Cardiac septum (tissue), 1 donor: ENCODE measurements at places on chromosomes 4 and X.

- no peak for DNase-seq
Measured at GRCh38 chr4:38567457-38567856, 96.5 kb upstream of the KLF3 start.

GRCh38 chr4:10589799-10590198, 94.8 kb downstream of the CLNK start:
- no peak for DNase-seq

- DNase-seq: no peak
Measured at GRCh38 chrX:42818151-42818921, 40.4 kb upstream of the PPP1R2C start.

DNA sequence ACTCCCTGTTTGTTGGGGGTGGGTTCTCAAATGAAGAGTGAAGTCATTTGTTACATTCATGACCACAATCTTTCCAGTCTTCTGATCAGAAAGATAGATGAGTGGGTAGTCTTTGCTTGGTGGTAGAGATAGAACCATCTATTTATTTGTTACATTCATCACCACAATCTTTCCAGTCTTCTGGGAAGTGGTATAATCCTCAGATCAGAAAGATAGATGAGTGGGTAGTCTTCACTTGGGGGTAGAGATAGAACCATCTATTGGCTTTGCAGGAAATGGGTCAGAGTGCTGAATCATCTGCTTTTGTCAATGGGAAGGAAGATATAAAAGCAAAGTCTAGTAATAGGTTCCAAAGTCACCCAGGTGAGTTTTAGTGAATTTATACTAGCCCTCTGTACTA, 64.2 kb upstream of the EPGN start:
- DNase-seq: no peak

- no peak for DNase-seq
Measured at GRCh38 chr4:23364167-23364566, 525.7 kb downstream of the PPARGC1A start.

DNA sequence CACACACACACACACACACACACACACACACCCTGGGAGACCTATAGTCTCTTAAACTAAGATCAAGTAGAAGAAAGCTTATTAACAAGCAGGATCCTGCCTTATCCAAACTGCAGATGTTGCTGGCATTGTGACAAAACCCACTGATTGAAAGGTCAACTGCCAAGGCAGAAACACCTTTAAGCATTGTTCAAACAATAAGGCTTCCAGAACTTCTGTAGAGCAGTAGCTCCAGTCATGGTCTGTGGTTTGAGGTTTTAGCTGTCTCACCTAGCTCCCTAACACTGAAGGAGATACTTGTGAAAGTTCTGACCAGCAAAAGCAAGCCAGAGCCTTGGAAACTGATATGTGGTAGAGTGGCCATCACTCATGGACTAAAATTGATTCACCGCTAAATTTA, 59.8 kb downstream of the PTCHD1 start:
- DNase-seq: no peak

- DNase-seq: no peak
Measured at GRCh38 chr4:181181331-181181730, 1061.9 kb upstream of the TENM3 start.

DNA sequence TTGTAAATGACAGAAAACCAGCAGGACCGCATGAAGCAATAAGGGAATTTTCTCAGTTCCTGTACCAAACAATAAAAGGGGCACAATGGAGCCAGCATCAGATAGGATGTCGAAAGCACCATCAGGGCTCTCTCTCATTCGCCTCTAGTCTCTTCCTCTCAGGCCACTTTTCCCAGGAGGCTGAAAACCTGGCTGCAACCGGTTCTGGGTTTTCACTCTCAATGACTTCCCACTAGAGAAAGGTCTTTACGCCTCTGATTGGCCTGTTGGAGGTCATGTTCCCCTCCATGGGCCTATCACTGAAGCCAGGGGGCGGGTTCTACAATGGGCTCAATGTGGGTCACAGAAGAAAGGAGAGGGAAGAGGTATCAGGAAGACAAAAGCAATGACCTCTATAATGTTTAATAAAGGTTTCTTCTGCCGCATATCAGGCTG, 29.3 kb downstream of the ZNF827 start:
- DNase-seq: peak; percentile 83

DNA sequence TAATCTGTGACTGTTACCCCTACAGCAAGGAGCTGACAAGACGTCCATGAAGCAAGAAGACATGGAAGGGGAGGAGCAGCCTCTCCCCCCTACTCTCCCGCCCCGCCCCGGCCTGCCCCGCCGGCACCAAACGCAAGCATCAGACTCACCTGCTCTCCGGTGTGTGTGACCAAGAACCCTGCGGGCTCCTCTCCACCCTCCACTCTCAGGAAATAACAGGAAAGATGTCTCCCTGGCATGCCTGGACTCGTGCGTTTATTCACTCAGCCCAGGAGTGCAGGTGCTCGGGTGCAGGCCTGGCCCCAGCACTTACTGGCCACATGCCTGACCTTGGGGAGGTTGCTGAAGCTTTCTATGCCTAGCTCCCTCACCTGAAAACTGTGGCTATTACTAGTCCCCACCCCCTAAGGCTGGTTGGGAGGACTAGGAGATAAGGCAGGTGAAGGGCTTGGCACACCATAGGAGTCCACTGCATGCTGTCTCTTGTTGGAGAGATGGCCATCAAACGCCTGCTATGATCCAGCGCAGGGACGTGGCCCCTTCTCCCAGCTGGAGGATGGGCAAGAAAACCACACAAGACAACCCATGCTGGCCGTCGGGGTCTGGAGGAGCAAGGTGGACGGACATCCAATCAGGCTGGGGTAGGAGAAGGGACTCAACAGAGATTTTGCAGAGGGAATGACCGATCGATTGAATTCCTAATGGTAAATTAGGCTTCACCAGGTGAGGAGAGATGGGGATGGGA, 34.9 kb upstream of the CLDN24 start:
- DNase-seq: peak; percentile 57

GRCh38 chr4:148735432-148736155, 293.4 kb upstream of the NR3C2 start:
- DNase-seq: no peak

- DNase-seq: no peak
Measured at GRCh38 chr4:129335818-129336217, 239.9 kb downstream of the C4orf33 start.

GRCh38 chr4:57234252-57234775, 124.1 kb upstream of the IGFBP7 start:
- no peak for DNase-seq

- DNase-seq: no peak
Measured at GRCh38 chr4:160894809-160895208, 1269.0 kb downstream of the FSTL5 start.

GRCh38 chr4:85113706-85114105, 147.2 kb upstream of the WDFY3 start:
- no peak for DNase-seq

GRCh38 chr4:41144812-41145211, 69.5 kb downstream of the APBB2 start:
- no peak for DNase-seq

DNA sequence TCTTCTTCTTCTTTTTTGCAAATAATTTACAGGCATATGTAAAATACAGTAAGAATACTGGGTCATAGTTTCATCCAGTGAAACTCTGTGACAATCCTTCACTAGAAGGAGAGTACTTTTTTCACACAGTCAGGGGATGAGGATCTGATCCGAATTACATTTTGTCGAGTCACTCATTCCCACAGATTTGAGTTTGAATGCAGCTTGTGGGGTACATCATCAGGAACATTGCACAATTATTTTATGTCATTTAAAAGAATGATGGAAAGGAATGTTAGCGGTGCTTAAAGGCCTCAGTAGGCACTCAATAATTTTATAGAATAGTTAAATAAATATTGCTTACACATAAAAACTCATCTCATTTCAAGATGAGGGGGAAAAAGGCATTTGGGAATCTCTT, 88.6 kb downstream of the CHRNA9 start:
- DNase-seq: no peak

- DNase-seq: no peak
Measured at GRCh38 chr4:102586644-102587021, 85.5 kb downstream of the NFKB1 start.

- DNase-seq: no peak
Measured at GRCh38 chr4:168558599-168558998, 61.7 kb downstream of the PALLD start.

GRCh38 chr4:183985786-183986185, 80.7 kb downstream of the STOX2 start:
- DNase-seq: no peak

DNA sequence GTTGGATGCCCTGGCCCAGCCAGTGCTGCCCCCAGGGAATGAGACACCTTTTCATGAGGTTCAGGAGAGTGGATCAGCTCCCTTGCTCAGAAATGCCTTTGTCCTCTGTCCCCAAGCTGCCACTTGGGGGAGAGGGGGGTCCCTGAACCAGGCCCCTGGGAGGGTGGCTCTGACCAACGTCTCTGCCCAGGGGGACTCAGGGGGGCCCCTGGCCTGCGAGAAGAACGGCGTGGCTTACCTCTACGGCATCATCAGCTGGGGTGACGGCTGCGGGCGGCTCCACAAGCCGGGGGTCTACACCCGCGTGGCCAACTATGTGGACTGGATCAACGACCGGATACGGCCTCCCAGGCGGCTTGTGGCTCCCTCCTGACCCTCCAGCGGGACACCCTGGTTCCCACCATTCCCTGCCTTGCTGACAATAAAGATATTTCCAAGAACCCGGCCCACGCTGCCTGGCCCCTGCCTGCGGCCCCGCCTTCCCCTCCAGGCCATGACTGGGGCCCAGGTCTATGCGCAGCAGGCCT, 7.3 kb downstream of the HGFAC start:
- no peak for DNase-seq

DNA sequence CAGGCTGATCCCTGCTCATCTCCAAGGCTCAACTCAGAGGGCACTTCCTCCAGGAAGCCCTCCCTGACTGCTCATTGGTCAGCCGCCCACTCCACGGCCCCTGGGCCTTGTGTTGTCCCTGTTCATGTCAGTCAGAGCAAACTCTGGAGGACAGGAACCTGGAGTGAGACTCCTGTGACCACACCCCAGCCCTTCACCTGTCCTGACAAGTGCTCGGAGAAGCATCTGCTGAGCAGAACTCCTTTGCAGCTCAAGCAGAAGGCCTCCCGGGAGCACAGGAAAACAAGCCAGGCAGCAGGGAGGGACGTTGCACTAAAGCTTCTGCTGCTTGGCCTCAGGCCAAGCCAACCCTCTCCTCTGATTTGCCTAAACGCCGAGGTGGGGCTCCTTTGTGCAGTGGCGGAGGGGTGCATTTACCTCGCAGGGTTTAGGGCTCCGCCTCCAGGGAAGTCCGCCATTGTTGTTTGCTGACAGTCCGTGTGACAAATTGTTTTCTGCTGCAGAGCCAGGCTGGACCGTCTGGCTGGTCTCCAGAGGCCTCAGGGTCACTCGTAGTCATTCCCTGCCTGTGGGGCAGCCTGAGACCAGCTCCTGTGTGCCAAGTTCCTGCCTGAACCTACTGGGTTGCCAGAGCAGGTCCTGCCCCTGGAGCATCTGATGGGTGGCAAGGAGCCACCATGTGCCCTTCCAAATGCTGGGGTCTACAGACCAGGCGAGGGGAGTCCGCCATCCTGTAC, 61.8 kb downstream of the C4orf50 start:
- no peak for DNase-seq

DNA sequence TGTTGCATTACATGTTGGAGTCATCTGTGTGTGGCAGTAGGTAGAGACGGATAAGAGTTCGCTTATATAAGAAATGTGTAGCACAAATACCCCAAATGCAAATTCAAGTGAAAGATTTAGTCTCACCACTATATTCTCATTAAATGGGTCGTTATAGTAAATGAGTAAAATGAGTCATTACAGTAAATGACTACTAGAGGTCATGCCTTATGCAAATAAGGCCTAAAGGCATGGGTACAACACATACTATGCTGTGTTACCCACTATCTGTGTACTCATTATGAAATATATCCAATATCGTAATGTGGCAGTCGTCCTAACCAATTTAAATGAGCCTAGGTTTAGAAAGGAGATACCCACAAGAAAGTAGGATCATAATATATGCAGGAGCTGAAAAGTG, 1603.1 kb downstream of the C4orf33 start:
- no peak for DNase-seq

GRCh38 chrX:24682739-24683432, 10.8 kb upstream of the POLA1 start:
- no peak for DNase-seq

- DNase-seq: no peak
Measured at GRCh38 chr4:88957570-88957969, 99.4 kb downstream of the FAM13A start.

DNA sequence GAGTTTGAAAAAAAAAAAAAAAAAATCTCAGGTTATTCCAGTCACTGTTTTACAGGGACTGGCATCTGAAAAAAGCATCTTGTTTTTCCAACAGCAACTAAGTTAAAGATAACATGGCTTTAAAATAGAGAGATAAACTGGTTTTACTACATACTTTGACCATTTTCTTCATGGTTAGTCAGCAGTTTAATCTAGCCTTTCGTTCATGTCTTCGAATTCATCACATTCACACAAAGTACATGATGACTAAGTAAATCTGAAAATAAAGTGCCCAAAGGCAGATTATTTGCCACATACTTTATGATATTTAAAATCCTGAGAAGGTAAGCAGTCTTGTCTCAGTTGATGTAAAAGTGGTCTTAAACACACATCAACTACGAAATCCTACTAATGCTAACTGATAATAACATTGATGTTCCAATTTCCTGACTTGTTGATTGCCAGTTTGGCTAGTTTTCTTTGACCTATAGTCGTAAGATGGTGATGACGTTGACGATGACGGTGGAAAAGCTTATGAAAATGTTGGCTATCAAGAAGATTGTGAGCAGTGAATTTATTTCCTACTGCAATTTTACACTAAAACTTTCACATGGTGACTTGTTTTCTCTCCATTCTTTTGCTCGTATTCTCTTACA, 540.5 kb upstream of the BOD1L1 start:
- DNase-seq: no peak

- no peak for DNase-seq
Measured at GRCh38 chr4:140038031-140038533, 115.9 kb downstream of the MAML3 start.

- no peak for DNase-seq
Measured at GRCh38 chr4:32148111-32148666, 1428.0 kb downstream of the PCDH7 start.

- no peak for DNase-seq
Measured at GRCh38 chrX:108811891-108812290, 75.5 kb upstream of the IRS4 start.

DNA sequence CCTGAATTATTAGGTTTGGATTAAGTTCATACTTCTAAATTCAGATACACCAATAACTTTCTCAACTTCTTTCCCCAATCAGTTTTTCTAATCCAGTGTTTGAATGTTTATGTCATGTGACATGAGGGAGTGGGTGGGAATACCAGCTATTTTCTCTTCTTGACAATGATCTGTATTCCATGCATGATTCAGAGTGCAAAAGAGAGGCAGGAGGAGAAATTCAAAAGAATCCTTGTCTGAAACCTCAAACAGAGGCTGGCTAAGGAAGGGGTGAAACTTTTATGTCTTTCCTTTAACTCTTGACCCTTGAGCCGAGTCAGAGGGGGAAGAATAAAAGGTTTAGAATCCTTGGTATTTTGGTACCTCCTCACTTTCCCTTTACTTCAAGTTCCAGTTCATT, 544.7 kb downstream of the SPRY1 start:
- no peak for DNase-seq
